ENCODE measurements at places on chromosomes 11 and 22.

- no peak for DNase-seq
Measured at GRCh38 chr11:128437136-128437535, 150.2 kb downstream of the ETS1 start.

DNA sequence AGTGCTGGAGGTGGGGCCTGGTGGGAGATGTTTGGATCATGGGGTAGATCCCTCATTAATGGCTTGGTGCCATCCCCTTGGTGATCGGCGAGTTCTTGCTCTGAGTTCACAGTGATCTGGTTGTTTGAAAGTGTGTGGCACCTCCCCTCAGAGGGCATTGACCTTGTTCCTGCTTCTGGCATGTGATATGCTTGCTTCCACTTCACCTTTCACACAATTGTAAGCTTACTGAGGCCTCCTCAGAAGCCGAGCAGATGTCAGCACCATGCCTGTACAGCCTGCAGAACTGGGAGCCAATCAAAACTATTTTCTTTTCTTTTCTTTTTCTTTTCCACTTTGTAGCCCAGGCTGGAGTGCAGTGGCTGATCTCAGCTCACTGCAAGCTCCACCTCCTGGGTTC lies 11.0 kb upstream of the CATSPER1 start:
- no peak for DNase-seq

GRCh38 chr22:43476341-43476740 lies 64.5 kb downstream of the MPPED1 start:
- no peak for DNase-seq

- no peak for DNase-seq
Measured at GRCh38 chr11:17256512-17256911, 20.0 kb upstream of the NUCB2 start.

DNA sequence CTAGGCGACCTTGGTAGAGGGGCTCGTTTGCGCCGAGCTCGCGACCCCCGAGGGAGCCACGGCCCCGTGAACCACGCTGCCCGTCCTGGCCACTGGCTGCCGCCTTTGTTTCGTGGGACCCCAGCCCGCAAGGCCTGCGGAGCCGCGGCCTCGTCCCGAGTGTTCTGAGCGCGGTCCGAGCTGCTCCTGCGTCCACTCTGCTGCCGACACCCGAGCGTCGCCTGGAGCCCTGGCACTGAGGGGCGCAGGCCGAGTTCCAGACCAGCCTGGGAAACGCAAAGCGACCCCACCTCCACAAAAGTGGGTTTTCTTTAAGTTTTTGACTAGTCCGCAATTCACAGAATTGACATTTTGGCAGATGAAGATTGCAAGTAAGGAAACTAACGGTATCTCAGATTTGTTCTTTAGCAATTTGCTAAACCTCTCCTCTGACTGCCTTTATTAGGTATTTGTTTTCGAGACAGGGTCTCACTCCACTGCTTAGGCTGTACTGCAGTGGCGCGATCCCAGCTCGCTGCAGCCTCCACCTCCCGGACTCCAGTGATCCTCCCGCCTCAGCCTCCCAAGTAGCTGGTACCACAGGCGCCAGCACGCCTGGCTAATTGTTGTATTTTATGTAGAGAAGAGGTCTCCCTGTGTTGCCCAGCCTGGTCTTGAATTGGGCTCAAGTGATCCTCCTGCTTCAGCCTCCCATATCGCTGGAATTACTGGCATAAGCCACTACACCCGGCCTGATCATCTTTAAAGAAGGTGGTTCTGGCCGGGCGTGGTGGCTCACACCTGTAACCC lies 879 bp upstream of the RNH1 start:
- no peak for DNase-seq

DNA sequence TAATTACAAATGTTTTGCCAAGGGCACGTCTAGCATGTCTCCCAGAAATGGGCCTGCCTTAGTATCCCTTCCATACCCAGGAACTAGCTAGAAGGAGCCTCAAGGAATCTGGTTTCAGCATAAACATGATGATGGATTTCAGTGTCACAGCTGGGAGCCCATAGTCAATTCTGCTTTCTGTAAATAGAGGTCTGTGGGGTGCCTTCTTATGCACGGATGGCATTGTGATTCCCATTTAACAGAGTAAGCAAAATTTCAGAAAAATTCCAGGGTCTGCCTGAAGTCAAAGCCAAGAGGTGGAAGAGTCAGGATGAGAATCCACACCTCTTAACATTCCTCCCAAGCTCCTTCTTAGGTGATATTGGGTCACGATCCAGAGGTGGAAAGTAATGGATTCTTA lies 12.1 kb downstream of the DUSP18 start:
- no peak for DNase-seq

GRCh38 chr11:3123305-3123704 lies 41.8 kb downstream of the OSBPL5 start:
- DNase-seq, result no peak

DNA sequence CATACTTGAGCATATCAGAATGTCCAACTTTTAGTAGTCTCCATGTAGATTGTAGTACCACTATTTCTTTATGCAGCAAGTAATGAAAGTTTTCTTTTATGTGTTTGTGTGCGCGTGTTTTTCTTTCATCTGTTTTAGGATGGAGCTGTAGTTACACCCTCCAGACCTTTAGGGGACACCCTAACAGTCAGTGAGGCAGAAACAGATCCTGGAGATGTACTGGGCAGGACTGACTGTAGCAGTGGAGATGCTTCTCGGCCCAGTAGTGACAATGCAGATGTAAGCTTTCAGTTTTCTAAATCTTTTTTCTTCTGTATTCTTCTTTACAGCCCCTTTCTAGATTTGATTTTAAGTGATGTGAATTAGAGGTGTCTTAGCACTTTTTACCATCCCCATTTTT lies 79.9 kb upstream of the GRIK4 start:
- DNase-seq, result peak; percentile 24

GRCh38 chr11:10122326-10123197 lies 171.5 kb downstream of the SBF2 start:
- no peak for DNase-seq

GRCh38 chr22:22770280-22770871 lies 117.2 kb upstream of the IGLL5 start:
- no peak for DNase-seq

- DNase-seq, result no peak
Measured at GRCh38 chr11:133830931-133831907, 14.1 kb downstream of the SPATA19 start.

DNA sequence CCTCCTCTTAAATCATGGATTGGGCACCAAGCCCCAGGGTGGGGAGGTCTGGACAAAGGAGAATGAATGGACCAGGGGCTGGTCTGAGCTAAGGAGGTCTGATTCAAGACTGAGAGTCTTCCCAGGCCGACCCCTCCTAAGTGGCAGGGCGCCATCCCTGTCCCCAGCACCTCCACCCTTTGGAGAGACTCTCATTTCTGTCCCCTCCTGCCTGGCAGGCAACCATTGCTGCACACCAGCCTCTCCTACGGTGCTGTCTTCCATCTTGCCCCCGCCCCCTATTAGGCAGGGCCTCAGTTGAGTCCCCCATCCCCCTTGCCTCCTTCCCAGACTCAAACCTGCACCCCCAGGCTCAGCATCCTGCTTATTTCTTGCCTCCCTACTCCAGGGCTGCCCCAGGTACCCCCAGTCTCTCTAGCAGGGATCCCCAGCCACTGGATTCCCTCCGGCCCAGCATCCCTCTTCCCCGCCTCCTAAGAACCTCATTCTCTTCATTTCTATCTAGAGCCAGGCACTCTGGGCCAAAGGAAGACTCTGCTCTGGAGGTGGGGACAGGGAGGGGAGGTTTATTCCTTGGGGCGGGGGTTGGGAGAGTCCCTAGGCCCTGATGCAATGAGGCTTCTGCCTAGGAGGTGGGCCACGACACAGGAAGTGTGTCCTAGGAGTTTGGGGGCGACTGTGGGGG lies 1.7 kb upstream of the RCOR2 start:
- no peak for DNase-seq

DNA sequence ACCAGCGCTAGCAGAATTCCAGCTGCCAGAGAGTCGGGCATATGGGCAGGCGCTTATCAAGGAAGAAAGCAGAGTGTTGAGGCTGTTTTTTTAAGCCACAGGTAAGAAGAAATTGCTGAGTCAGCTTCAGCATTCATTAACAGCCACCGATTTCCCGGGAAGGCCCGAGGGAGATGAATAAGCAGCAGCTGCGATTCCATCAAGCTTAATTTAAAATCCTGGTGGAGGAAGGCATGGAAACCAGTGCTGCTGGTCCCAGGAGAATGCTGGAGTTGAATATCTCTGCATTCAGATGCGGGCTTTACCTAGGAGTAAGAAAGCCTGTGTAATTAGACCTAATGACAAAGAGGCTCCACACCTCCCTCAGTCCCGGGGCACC lies 168.8 kb downstream of the BRD1 start:
- DNase-seq, result no peak

DNA sequence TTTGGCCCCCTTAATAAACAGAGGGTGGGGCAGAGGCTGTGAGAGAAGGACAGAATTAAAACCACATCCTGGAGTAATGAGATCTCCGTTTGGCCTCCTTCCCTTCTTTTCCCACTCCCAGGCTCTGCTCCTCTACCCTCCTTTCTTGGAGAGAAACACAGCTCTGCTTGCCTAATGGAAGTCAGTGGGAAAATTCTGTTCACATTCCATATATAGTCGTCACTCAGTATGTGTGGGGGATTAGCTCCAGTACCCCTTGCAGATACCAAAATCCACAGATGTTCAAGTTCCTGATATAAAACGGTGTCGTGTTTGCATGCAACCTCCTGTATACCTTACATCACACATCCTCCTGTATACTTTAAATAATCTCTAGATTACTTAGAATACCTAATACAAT lies 37.6 kb upstream of the THY1 start:
- no peak for DNase-seq

- no peak for DNase-seq
Measured at GRCh38 chr11:110293389-110293788, 3.0 kb downstream of the RDX start.

DNA sequence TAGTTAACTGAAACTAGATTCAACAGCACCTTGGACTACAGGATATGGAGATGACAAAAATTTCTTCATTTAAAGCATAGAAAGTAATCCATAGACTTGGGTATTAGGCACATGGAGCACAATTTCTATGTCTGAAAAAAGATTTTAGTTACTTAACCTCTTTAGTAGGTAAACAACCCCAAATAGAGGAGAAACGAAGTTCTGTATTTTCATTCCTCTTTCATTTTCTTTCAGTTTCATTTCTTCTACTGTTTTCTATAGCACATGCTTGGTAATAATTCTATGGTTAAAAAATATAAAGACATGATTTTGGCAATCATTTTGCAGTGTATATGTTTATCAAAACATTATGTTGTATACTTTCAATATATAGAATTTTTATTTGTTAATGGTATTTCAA lies 99.5 kb downstream of the CASP12 start:
- DNase-seq, result peak; percentile 53

DNA sequence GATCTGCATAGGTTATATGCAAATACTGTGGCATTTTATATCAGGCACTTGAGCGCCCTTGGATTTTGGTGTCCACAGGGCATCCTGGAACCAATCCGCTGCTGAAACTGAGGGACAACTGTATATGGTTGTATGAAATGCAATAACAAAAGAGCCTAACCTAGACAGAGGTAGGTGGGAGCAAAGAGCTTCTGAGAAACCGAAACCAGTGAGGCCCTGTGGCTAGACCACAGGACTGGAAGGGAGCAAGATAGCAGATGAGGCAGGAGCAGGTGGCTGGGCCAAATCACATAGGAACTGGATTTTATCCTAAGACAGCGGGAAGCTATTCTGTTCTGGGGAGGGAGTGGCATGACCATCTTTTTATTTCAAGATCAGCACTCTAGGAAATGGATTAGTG lies 30.1 kb downstream of the RCN1 start:
- peak; percentile 62 for DNase-seq

DNA sequence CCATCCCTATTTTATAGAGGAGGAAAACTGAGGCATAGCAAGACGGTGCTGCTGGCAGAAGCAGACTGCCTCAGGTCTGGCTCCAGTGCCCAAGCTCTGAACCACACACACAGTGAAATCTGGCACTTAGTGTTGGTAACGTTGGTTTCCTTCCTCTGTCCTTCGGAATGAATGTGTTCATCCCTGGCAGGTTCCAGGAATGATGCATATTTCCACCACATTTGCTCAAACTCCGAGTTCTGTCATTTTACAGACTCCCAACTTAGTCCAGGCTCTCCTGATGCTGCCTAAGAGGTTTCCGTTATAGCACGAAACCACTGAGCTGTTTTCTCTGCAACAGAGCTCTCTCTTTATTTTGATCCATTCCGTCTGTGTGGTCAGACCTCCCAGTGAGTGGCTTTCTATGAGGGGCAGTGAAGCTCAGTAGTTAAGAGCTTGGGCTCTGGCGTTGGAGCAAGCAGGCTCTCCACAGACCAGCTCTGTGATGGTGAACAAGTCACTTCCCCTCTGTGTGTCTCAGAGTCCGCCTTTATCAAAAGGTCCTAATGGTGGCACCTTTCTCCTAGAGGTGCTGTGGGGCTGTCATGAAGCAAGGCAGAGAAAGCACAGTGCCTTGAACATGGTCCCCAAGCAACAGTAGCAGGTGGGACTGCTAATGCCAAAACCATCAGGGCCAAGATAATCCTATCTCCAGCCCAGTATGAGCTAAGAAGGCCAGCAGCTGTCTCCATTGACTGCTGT lies 200.3 kb downstream of the MYO18B start:
- DNase-seq, result no peak
